ENCODE measurements at places on chromosomes 6 and 20. TPM values are rescaled to one million over a fixed set of nuclear protein-coding genes. Genes with fewer than 3 reads are reported as not detected.

DNA sequence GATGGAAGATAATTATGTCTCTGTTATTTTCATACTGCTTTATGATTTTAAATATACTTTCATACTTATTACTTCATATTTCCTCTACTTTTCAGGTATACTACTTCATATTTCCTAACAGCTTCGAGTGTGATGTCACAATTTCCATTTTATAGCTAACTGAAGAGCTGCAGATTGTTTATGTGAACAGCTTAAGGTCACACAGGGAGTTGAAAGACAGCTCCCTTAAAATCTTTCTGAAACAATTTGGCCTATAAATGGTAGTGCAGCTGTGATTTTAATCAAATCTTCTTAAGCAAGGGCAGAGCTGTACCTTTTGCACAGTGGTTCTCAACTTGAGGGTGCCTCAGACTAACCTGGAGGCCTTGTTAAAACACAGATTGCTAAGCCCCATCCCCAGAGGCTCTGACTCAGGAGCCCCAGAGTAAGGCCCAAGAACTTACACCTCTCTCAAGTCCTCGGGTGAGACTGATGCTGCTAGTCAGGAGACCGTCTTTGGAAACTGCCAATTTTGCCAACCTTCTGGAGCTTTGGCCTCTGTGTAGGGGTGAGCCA lies 347.0 kb upstream of the HSF2 start:
- no peak for DNase-seq

The SUMO4 gene
- polyA plus RNA-seq, result 1.4 TPM

- no peak for DNase-seq
Measured at GRCh38 chr6:20364327-20364726, 37.4 kb upstream of the E2F3 start.

DNA sequence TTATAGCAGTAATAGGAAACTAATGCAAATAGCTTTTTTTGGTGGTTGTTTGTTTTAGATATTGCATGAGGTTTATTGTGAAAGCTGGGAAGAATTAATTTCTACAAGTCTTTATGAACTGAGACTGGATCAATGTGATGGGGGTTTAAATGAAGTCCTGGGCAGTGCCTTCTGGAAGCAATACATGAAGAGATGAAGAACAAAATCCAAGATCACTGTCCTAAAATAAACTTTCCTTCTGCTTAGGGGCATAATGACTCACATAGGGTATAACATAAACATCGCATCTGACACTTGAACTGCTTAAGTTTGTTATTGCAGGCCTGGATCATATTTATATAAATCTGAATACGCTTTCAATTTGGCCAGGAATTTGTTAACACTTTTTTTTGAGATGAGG lies 20.9 kb upstream of the SHLD1 start:
- no peak for DNase-seq

The FYN gene
- 105 TPM for polyA plus RNA-seq

- DNase-seq, result no peak
Measured at GRCh38 chr6:5995658-5995948, 11.1 kb downstream of the NRN1 start.

GRCh38 chr6:11275598-11275997 lies 43.1 kb upstream of the NEDD9 start:
- no peak for DNase-seq

- DNase-seq, result no peak
Measured at GRCh38 chr6:14001329-14002012, 76.7 kb downstream of the RNF182 start.

DNA sequence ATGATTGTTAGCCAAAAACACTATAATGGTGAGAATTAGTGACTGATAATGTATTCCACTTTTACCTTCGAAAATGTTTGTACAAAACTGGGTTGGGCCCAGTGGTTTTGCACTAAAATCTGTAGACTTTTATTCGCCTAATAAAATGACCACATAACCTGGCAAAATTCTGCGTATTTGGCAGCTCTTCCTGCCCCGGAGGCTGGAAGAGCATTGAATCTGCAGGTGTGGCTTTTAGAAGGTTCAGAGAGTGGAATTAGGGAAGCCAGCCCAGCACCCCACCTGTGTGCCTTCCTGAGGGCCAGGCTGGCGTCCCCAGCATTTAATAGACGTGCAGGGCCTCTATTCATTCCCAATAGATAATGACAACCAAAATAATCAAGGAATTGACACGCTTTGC lies 256.7 kb downstream of the UST start:
- DNase-seq, result no peak

- DNase-seq, result no peak
Measured at GRCh38 chr6:107340881-107341280, 118.5 kb downstream of the PDSS2 start.

DNA sequence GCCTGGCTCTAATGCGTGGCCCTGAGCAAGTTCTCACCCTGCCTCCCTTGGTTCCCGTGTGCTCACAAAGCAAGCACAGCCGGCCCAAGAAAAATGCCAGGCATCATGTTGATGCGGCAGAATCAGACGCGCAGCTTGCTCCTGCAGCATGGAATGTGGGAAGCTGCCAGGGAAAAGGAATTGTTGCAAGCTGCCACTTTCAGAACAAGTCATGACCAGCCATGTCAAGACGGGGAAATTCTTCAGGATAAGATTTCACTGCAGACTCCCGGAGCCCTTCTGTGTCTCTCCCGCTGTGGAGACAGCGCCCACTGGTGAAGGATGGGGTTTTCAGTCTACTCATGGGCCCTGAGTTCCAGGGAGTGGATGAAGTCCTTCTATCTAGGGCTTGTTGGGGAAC lies 4.6 kb downstream of the DACT2 start:
- no peak for DNase-seq

DNA sequence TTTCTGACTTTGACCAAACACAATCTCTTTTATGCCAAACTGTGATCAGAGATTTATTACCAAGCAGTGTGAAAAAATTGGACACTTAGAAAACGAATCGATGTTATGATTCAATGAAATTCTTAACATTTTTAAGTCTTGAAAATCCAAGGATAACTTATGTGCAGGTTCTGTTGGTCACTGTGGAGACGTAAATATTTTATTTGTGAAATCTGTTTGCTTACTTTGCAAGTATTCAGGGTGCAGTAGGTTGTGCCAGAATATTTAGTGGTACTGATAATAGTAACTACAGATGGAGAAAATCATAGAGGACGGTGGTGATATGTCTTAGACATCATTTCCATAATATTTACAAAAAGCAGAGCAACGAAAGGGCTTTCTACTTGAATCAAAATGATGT lies 97.3 kb downstream of the BMP2 start:
- DNase-seq, result no peak

The C6orf58 gene
- 1.3 TPM for polyA plus RNA-seq

DNA sequence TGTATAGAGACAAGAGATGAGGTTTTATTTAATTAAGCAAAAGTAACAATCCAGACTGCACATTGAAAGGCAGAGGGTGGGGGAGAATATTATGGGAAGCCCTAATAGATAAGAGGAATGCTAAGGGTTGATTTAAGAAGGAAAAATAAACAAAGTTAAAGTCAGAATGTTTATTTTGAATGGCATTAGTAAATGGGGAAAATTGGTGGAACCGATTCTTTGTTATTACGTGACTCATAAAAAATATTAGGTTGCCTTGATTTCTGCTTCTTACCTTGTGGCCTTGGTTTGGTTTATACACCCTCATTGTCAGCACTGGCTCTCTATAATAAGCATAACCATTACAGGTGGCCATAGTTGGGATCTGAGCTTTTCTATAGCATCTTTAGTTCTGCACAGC lies 674.8 kb upstream of the CITED2 start:
- no peak for DNase-seq

DNA sequence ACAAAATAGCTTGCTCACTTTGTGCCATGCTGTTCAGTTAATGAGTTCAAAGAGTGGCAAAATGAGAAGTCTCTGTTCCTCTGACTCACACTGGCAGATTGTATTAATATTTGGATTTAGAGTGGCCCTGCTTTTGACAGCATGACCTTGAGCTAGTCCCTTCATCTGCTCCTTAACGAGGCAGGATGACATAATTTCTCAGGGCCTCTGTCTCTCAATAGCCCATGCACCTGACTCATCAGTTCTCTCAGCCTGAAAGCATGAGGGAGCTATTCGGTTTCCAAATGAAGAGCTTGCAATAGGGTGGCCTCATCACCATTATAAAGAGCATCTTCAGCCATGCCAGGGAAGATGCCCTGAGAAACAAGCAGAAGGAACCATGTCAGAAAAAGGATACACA lies 38.2 kb downstream of the CAP2 start:
- DNase-seq, result no peak

DNA sequence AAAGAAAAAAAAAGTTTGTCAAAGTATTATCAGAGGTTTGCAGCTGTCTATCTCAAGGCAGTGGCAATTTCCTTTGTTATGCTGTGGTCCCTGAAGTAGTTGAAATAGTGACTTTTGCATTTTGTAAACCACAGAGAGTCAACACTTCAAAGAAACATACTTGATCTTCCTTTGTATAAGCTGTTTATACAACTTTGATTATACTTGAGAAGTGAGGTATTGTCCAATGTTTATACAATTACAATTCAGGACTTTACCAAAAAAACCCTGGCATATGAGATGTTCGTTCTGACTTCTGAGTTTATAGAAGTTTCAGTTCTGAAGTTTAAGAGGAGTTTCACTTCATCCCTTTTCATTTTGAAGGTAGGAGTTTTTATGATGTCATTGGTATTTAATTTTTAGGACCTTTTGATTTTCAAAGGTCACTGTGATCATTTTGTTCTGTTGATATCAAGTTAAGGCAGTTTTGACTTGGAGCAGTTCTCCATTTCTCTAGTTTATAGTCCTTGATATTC lies 4.0 kb downstream of the STK4 start:
- no peak for DNase-seq

The LPA gene
- polyA plus RNA-seq, result 0.13 TPM

DNA sequence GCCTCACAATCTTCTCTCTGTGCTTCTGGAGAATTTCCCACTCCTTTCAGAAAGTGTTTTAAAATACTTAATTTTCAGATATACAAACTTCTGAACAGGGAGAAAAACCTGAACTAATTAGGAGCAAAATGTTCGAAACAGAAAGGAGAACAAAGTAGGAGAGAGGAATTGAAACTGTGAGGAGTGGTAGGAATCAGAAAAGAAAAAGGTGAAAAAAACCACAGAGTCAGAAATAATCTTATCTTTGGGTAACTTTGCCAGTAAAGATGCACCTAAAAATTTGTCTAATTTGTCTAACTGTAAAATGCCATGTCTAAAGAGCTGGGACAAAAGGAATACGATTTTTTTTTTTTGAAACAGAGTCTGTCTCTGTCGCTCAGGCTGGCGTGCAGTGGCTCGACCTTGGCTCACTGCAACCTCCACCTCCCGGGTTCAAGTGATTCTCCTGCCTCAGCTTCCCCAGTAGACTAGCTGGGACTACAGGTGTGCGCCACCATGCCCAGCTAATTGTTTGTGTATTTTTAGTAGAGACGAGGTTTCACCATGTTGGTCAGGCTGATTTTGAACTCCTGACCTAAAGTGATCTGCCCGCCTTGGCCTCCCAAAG lies 4.7 kb upstream of the RIPOR2 start:
- no peak for DNase-seq

- no peak for DNase-seq
Measured at GRCh38 chr6:47105469-47106178, 63.5 kb upstream of the ADGRF1 start.

DNA sequence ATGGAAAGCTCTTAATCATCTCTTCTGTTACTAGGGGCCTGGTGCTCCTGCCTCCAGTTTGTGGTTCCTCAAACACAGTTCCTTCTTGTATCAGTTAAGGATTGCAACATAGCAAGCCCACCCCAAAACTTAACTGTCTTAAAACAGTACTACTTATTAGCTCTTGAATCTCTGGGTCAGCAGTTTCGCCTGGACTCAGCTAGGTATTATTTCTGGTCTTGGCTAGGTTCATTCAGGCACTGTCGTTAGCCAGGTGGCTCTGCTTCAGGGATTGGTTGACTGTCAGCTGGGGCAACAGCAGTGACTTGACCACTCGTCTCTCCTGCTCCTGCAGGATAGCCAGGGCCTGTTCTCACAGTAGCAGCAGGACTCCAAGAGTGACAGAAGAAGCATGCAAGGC lies 30.0 kb upstream of the RALY start:
- DNase-seq, result no peak

The HMGN3 gene
- 268 TPM for polyA plus RNA-seq

- no peak for DNase-seq
Measured at GRCh38 chr6:6688951-6689350, 100.4 kb downstream of the LY86 start.

The SNX21 gene
- 17.7 TPM for polyA plus RNA-seq

- no peak for DNase-seq
Measured at GRCh38 chr20:35629427-35630145, 14.0 kb downstream of the SPAG4 start.

The LTA gene
- 0.45 TPM for polyA plus RNA-seq

DNA sequence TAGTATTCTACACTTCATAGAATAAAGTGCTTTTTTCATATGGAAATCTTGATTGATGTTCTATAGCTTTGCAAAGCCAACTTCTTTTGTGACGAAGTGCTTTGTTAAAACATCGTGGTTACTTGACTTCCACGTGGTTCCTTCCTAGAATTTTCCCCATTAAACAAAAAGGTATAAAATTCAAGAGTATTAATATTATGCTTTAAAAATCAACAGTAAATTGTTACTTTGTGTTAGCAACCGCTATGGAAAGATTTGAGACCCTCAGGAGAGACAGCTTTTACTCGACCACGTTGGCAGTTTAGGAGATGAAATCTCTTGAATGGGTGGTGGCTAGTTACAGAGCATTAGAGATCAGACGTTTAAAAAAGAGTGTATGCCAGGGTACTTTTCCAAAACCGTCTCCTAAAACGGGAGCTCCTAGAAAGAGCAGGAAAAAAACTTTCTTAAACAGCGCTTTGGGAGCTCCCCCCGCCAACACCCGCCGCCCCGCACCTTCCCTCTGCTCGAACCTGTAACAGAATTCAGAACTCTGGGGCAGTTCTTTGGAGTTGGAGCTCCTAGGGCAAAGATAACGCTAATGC lies 920 bp downstream of the GJA1 start:
- no peak for DNase-seq

DNA sequence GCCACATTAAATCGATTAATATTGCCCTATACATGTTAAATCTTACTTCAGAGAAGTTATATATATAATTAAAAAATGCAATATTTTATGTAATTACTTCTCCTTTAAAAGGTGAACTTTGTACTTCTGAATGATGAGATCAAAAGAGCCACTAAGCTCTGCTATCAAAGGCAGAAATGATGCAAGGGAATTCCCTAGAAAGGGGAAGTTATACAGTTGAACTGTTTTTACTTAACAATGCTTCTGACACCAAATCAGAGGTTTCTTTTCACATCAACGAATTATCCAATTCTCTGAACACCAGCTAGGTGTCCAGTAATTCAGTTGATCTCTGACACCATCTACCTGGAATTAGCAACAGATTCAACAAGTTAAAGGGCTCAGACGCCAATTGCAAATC lies 319.9 kb upstream of the TSHZ2 start:
- DNase-seq, result no peak

The NRSN1 gene
- 0.49 TPM for polyA plus RNA-seq

The GGTLC1 gene
- polyA plus RNA-seq, result 2.0 TPM

The POPDC3 gene
- 0.88 TPM for polyA plus RNA-seq

The FKBP1C gene
- polyA plus RNA-seq, result 0.60 TPM

The DPPA5 gene
- polyA plus RNA-seq, result not detected

GRCh38 chr6:168029459-168030217 lies 32.2 kb downstream of the KIF25 start:
- DNase-seq, result no peak

All from right lung (tissue), 10 donors.